RPMI7951 (cell line): ENCODE measurements at places on chromosomes 6 and 20. TPM values are rescaled to one million over a fixed set of nuclear protein-coding genes. Genes with fewer than 3 reads are reported as not detected.

DNA sequence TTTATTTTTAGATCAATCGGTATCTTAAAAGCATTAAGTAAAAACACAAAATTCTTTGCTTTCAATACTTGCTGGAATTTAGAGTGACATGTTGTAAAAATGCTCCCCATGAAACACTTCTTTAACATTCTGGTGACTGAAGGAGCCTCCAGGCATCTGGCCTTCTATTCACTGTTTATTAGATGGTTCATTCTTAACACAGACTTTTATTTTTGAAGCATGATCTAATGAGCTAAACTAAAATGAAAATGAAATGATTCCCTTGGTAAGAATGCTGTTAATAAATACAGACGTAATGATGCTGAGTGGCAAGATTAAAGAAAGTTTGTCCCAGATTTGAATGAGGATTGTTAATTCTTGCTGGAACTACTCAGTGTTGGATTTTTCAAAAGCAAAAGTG lies 698.4 kb downstream of the TENT5A start:
- DNase-seq: no peak

DNA sequence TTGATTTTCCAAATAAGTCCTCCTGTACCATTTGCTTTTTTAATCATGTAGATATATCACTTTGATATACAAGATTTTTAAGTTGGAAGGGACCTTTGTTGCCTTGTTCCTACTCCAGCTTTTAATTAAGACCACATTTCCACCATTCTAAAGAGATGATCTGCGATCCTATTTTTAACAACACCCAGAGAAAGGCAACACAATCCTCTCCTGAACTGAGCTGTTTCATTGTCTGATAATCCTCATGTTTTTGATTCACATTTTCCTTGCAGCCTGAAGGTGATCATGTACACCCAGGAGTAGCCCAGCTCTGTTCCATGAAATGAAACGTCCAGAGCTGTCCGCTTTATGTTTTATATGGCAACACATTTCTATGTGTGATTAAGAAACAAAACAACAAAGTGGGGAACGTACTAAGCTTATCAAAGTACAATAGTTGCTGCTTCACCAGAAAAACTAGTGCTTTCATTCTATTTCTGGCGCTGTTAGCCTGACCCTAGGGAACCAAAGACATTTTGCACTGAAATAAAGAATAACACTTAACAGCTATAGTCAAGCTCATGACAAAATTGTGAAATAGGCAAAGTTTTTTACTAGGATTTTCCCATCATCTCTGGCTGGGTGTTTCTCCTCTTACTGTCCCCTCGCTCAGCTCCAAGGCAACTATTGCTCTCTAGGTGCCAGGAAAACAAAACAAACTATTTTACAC lies 22.6 kb upstream of the TRAF3IP2 start:
- peak; percentile 23 for DNase-seq

- no peak for DNase-seq
Observed at GRCh38 chr6:43738267-43738676, 31.7 kb upstream of the VEGFA start.

- DNase-seq: no peak
Observed at GRCh38 chr6:129475477-129476247, 234.3 kb downstream of the ARHGAP18 start.

- no peak for DNase-seq
Observed at GRCh38 chr6:169799474-169799926, 48.1 kb downstream of the ERMARD start.

DNA sequence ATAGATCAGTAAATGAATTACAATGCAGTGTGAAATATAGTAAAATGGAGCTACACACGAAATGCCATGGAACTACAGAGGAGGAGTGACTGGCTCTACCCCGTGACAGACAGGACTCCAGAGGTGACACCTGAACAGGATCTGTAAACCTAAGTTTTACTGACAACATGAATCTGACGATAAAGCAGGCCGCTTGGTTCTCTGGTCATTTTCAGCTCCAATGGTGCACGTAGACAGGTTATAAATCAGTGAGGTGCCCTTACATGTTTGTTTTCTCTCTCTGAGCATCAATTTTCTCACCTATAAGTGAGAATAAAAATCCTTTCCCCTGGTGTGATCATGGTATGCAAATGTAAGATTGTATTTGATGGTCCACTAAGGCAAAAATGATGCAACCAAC lies 301.7 kb upstream of the PLN start:
- DNase-seq: no peak

DNA sequence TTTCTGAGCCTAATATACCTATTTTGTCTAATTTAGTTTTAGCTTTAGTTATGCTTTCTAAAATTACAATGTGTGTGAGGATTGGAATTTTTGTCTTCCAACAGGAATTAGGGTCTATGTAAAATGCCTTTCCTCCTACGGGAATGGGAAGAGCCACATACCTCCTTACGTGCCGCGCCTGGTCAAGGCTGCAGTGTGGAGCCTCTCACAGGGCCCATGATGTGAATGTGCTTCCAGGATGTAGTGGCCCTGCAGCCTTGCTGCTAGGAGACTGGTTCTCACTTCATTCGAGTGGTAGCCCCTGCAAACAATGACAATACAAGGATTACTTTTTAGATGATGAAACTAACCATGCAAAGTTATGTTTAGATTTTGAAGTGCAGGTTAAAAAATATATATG lies 110.2 kb downstream of the SOBP start:
- DNase-seq: no peak

- no peak for DNase-seq
Observed at GRCh38 chr6:131000544-131000943, 62.5 kb downstream of the EPB41L2 start.

- peak; percentile 80 for DNase-seq
Observed at GRCh38 chr20:45157962-45158361, 16.7 kb upstream of the PI3 start.

DNA sequence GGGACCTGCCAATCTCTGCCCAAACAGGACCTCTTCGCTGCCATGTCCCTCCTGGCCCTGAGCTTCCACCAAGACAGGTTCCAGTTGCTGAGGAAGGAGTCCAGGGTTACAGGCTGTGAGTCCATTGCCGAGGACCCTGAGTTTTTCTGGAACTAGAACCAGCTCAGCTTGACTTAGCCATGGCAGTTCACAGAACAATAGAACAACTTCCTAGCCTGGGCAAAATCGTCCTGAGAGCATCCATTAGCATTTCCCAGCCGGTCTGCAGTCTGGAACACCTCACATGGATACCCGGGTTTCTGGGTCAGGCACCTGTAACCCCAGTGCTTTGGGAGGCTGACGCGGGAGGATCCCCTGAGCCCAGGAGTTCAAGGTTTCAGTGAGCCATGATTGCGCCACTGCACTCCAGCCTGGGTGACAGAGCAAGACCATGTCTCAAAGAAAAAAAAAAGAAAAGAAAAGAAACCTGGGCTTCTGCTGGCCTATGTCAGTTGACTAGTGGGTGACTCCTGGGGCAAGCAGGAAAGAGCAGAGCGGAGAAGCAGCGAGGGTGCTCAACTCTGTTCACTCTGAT lies 90.3 kb downstream of the TCP11 start:
- DNase-seq: no peak

GRCh38 chr20:46021361-46022359 lies 7.4 kb upstream of the SLC12A5 start:
- DNase-seq: peak; percentile 54

DNA sequence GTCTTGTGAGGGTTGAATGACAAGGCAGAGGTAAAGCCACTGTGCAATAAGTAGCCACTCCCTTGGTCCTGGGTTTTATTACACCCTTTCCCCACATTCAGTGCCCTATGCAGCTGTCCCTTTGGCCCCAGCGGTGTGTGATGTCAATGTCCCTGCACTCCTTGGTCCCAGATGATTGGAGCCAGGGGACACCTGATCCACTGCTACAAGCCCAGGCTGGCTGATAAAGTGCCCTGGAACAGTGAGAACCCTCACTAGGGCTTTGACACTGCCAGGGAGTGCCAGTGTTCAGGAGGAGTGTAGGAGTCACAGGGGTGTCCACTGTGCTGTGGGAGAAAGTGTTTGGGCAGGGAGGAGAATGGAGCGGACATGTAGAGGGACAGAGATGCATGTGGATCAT lies 30.4 kb downstream of the GABRR1 start:
- DNase-seq: no peak

DNA sequence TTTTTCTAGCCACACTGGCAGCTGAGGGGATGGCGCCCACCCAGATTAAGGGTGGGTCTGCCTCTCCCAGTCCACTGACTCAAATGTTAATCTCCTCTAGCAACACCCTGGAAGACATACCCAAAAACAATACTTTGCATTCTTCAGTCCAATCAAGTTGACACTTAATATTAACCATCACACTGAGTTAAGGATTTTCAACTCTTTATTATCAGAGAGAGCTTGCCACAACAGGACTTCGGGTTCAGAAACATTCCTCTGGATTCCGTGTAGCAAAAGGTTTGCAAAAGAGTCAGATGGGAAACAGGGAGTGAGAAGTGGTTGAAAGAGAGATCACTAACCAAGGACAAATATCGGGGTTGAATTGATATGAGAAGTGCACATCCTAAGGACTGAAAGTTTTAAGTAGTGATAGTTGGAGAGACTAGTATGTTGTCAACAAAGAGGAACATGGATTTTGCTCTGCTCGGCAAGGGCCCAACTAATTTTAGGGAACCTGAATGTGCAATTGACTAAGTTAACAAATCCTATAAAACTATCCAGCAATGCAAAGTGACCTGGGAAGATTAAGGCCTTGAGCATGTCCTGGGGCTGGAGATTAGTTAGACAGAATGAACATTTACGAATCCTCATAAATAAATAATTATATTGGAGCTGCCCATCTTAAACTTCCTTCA lies 137.0 kb upstream of the TENT5A start:
- no peak for DNase-seq

DNA sequence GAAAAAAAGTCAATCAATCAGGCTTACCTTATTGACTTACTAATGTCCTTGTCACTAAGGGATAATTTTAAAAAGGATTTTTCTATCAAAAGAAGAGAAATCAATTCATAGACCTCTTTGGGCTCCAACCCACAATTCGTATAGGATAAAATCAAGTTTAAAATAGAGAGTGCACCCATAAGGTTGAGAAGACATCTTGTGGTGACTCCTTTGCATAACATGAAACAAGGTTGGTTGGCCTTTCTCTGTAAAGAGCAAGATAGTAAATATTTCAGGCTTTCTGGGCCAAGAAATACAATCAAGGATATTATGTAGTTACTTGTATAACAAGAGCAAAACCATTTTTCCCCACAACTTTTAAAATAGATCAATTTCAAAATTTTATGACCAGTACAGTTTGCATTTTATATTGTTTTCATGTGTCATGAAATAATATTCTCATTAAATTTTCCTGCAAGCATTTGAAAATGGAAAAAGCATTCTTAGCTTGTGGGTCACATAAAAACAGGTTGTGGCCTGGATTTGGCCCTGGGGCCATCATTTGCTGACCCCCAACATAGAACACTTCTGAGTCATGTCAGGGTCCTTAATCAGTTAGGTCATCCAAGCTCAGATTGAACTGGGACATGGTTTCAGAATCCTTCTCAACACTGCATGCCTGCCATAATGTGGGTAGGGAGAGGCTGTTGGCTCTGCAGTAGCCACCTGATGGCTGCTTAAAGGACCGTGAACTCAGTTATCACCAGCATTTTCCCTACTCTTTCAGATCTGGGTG lies 76.7 kb downstream of the MYB start:
- DNase-seq: peak; percentile 9

The B3GAT2 gene
- not detected in 2 replicates for total RNA-seq

The PRPH2 gene
- 1.8 and 2.5 TPM in 2 replicates for total RNA-seq

The NOX3 gene
- not detected in 2 replicates for total RNA-seq

The LY86 gene
- total RNA-seq: not detected in 2 replicates

The SEMG2 gene
- total RNA-seq: not detected in 2 replicates

The BTN1A1 gene
- total RNA-seq: not detected in 2 replicates

The GRM1 gene
- total RNA-seq: 0.12 TPM in 1 of 2 replicates, not detected in the other
